ENCODE measurements at places on chromosomes 12 and 14. TPM values are rescaled to one million over a fixed set of nuclear protein-coding genes. Genes with fewer than 3 reads are reported as not detected.

DNA sequence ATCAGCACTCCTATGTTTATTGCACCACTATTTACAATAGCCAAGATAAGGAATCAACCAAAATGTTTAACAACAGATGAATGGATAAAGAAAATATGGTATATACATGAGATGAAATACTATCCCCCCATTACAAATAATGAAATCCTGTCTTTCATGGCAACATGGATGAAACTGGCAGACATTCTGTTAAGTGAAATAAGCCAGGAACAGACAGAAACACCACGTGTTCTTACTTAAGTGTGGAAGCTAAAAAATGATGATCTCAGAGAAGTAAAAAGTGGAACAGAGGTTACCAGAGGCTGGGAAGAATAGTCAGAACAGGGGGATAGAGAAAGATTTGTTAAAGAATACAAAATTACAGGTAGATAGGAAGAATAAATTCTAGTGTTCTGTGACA, 113.7 kb upstream of the MDM1 start:
- no peak for DNase-seq

- no peak for DNase-seq
Measured at GRCh38 chr12:64603183-64603841, 7.0 kb upstream of the RASSF3 start.

DNA sequence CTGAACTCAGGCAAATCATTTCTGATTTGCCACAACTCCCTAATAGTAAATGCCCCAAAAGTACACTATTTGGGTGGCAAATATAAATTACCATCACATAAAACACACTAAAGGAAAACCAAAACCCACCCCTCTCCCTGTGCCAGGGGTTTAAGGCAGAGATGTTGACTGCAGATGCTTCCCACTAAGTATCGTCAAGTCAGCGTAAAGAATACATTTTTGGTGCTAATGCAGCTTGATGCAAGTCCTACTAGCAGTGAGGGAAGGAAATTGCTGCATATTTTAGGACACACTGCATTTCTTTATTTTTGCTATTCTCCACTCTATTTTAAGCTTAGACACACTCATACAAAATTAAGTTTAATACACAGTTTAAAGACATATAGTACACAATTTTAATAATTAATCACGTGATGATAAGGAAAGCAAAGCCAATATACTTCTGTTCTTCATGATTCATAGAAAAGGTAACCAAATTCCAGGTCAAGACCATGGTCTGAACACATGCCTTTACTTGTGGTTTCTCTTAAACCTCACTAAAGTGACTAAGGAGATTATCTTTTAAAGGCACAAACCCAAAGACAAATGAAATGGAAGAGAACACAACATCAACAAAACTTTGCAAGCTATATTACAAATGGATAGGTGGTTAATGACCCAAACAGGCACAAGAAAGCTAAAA, 162.2 kb downstream of the STXBP6 start:
- no peak for DNase-seq

- DNase-seq = no peak
Measured at GRCh38 chr12:124496584-124496983, 70.8 kb downstream of the NCOR2 start.

Gene CCNB1IP1
- 32.4 TPM for total RNA-seq
